Activated gamma-delta T cell treated with Interleukin-2 at 50 U/mL for 16 hours (primary cell): ENCODE measurements at places on chromosomes 13 and 19.

- DNase-seq, result no peak
Observed at GRCh38 chr13:69641773-69642172, 465.9 kb upstream of the ATXN8OS start.

DNA sequence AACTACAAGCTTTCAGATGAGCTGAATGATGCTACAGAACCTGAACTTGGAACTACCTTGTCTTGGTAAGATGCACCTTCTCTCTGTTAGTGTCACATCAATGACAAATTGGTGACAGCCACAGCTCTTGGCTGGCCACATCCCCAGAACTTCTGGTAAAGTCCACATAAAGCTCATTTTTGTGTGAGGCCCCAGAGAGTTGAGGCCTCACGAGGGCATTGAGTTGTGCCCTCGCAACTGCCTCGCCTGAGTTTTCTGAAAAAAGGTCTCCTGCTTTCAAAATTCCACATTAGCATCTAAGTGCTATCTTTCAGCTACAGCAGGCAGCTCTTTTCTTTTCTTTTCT lies 42.6 kb downstream of the MRPL57 start:
- DNase-seq, result no peak

- DNase-seq, result no peak
Observed at GRCh38 chr13:73715911-73716510, 418.2 kb downstream of the KLF12 start.

- DNase-seq, result no peak
Observed at GRCh38 chr13:71605744-71606143, 261.3 kb downstream of the DACH1 start.

GRCh38 chr19:9823816-9824215 lies 3.9 kb upstream of the UBL5 start:
- DNase-seq, result no peak
